ENCODE measurements at places on chromosomes 3 and 15. TPM values are rescaled to one million over a fixed set of nuclear protein-coding genes. Genes with fewer than 3 reads are reported as not detected.

The FEZF2 gene
- polyA plus RNA-seq: not detected

The CXCR6 gene
- 0.12 TPM for polyA plus RNA-seq

The MYL3 gene
- not detected for polyA plus RNA-seq

The DHX36 gene
- polyA plus RNA-seq: 16.4 TPM

The RNF123 gene
- 8.3 TPM for polyA plus RNA-seq

The SLC2A2 gene
- not detected for polyA plus RNA-seq

The CGNL1 gene
- polyA plus RNA-seq: not detected

The P3H2 gene
- polyA plus RNA-seq: not detected

The SLC12A1 gene
- not detected for polyA plus RNA-seq

The SNX22 gene
- 0.87 TPM for polyA plus RNA-seq

The GPR171 gene
- 162 TPM for polyA plus RNA-seq

The LINGO1 gene
- polyA plus RNA-seq: not detected

The EDEM1 gene
- polyA plus RNA-seq: 41.9 TPM

The UNC13C gene
- polyA plus RNA-seq: not detected

The CLDN18 gene
- not detected for polyA plus RNA-seq

The RBPMS2 gene
- not detected for polyA plus RNA-seq

The REC114 gene
- polyA plus RNA-seq: not detected

The SEMA6D gene
- not detected for polyA plus RNA-seq

The P2RY13 gene
- not detected for polyA plus RNA-seq

The CASR gene
- not detected for polyA plus RNA-seq

The RTF1 gene
- 22.5 TPM for polyA plus RNA-seq

The C3orf22 gene
- not detected for polyA plus RNA-seq

The DNAH1 gene
- 1.7 TPM for polyA plus RNA-seq

The MINAR1 gene
- polyA plus RNA-seq: 0.04 TPM

The PRTG gene
- not detected for polyA plus RNA-seq

The OGG1 gene
- 18.4 TPM for polyA plus RNA-seq

The PPP1R14D gene
- polyA plus RNA-seq: not detected

The RASGRP1 gene
- polyA plus RNA-seq: 113 TPM

The SIDT1 gene
- 33.3 TPM for polyA plus RNA-seq

The KNL1 gene
- polyA plus RNA-seq: 0.99 TPM

The CCR4 gene
- 0.40 TPM for polyA plus RNA-seq

The ELL3 gene
- polyA plus RNA-seq: 2.9 TPM

The CPB1 gene
- polyA plus RNA-seq: not detected

The SERPINI2 gene
- polyA plus RNA-seq: not detected

The ANXA2 gene
- polyA plus RNA-seq: 36.6 TPM

The CLDN16 gene
- polyA plus RNA-seq: not detected

The TEX55 gene
- not detected for polyA plus RNA-seq

The THPO gene
- not detected for polyA plus RNA-seq

The ZNF662 gene
- 0.15 TPM for polyA plus RNA-seq

The GOLGA8J gene
- not detected for polyA plus RNA-seq

The TRMT10C gene
- polyA plus RNA-seq: 37.3 TPM

The ANKUB1 gene
- polyA plus RNA-seq: not detected

The SPSB4 gene
- polyA plus RNA-seq: not detected

The STXBP5L gene
- not detected for polyA plus RNA-seq

The ADGRG7 gene
- not detected for polyA plus RNA-seq

The ATP13A5 gene
- polyA plus RNA-seq: not detected

The THRB gene
- polyA plus RNA-seq: not detected

The PLA2G4E gene
- polyA plus RNA-seq: not detected

The GJD2 gene
- not detected for polyA plus RNA-seq

The VIPR1 gene
- polyA plus RNA-seq: 30.5 TPM

The TTLL13 gene
- polyA plus RNA-seq: not detected

The STAG1 gene
- 19.2 TPM for polyA plus RNA-seq

The CCDC54 gene
- not detected for polyA plus RNA-seq

The FILIP1L gene
- polyA plus RNA-seq: 0.39 TPM

The TCTA gene
- polyA plus RNA-seq: 48.3 TPM

The PRRT3 gene
- polyA plus RNA-seq: 5.4 TPM

The GOLGA6L10 gene
- polyA plus RNA-seq: 0.62 TPM

The CX3CR1 gene
- polyA plus RNA-seq: 1.0 TPM
